Endodermal cell (in vitro differentiated cells): ENCODE measurements at places on chromosomes 5 and 9. TPM values are rescaled to one million over a fixed set of nuclear protein-coding genes. Genes with fewer than 3 reads are reported as not detected.

- H3K27ac ChIP-seq: no peak overlapping the region
- no peaks in the 10 kb centered on the region for H3K4me1 ChIP-seq
- DNase-seq: no peak
- no peaks in the 10 kb centered on the region for H3K27me3 ChIP-seq
- H3K4me3 ChIP-seq: no peak overlapping the region
- no peaks in the 10 kb centered on the region for H3K36me3 ChIP-seq
Measured at GRCh38 chr5:92956886-92957285, 624.1 kb downstream of the NR2F1-AS1 start.

DNA sequence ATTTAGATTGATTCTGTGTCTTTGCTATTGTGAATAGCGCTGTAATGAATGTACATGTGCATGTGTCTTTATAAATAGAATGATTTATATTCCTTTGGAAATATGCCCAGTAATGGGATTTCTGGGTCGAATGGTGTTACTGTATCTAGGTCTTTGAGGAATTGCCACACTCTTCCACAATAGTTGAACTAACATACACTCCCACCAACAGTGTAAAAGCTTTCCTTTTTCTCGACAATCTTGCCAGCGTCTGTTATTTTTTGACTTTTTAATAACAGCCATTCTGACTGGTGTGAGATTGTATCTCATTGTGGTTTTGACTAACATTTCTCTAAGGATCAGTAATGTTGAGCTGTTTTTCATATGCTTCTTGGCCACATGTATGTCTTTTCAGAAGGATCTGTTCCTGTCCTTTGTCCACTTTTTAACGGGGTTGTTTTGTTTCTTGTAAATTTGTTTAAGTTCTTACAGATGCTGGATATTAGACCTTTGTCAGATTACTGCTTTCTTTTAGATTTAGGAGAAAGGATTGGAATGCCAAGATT lies 125.0 kb upstream of the NR5A1 start:
- peaks cover 7% of the 10 kb centered on the region for H3K36me3 ChIP-seq
- no peak overlapping the region for H3K4me3 ChIP-seq
- no peak for DNase-seq
- no peaks in the 10 kb centered on the region for H3K27me3 ChIP-seq
- H3K4me1 ChIP-seq: no peaks in the 10 kb centered on the region

GRCh38 chr9:103900466-103900865 lies 193.6 kb upstream of the SMC2 start:
- H3K27me3 ChIP-seq: no peaks in the 10 kb centered on the region
- no peak overlapping the region for H3K4me3 ChIP-seq
- no peaks in the 10 kb centered on the region for H3K36me3 ChIP-seq
- H3K4me1 ChIP-seq: no peaks in the 10 kb centered on the region
- DNase-seq: no peak
- H3K27ac ChIP-seq: no peak overlapping the region

GRCh38 chr9:109182940-109183798 lies 16.1 kb upstream of the FRRS1L start:
- no peaks in the 10 kb centered on the region for H3K36me3 ChIP-seq
- H3K27me3 ChIP-seq: no peaks in the 10 kb centered on the region
- DNase-seq: peak; percentile 79

- H3K27me3 ChIP-seq: peaks cover 11% of the 10 kb centered on the region
- H3K27ac ChIP-seq: peak overlapping the region; percentile 34
- H3K4me1 ChIP-seq: peaks cover 4% of the 10 kb centered on the region
- DNase-seq: peak; percentile 91
Measured at GRCh38 chr9:16726718-16727451, 143.6 kb downstream of the BNC2 start.

GRCh38 chr5:131067636-131068035 lies 97.4 kb downstream of the HINT1 start:
- H3K27me3 ChIP-seq: no peaks in the 10 kb centered on the region
- no peak for DNase-seq
- H3K27ac ChIP-seq: no peak overlapping the region
- H3K4me3 ChIP-seq: no peak overlapping the region
- no peaks in the 10 kb centered on the region for H3K36me3 ChIP-seq

GRCh38 chr5:168362097-168362885 lies 70.8 kb downstream of the WWC1 start:
- peaks cover 4% of the 10 kb centered on the region for H3K27me3 ChIP-seq
- H3K4me1 ChIP-seq: peaks cover 30% of the 10 kb centered on the region
- peak; percentile 36 for DNase-seq
- H3K36me3 ChIP-seq: no peaks in the 10 kb centered on the region
- no peak overlapping the region for H3K27ac ChIP-seq

GRCh38 chr9:113580041-113580953 lies 116.8 kb downstream of the RGS3 start:
- H3K4me3 ChIP-seq: no peak overlapping the region
- peaks cover 8% of the 10 kb centered on the region for H3K4me1 ChIP-seq
- no peak overlapping the region for H3K27ac ChIP-seq
- H3K36me3 ChIP-seq: no peaks in the 10 kb centered on the region

DNA sequence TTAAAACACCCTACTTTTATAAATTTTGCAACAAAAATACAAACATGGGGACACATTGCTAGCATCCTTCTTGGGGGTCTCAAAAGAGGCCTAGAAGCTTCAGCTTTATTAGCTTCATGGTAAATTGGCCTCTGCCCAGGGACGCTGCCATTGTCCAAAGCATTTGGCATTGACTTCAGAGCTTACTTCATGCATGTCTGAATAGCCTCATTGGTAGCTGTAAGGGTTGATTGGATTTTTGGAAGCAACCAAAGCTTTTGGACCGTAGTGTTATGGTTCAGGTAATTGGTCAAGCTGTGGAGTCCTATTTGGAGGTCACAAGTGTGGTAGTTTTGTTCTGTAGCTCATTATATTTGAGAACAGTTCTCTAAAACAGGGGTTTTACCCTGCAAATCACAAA lies 411.7 kb upstream of the SLC24A2 start:
- DNase-seq: no peak
- H3K27me3 ChIP-seq: no peaks in the 10 kb centered on the region
- peaks cover 4% of the 10 kb centered on the region for H3K4me1 ChIP-seq

GRCh38 chr5:37777432-37778130 lies 62.3 kb downstream of the GDNF start:
- no peak overlapping the region for H3K27ac ChIP-seq
- no peak overlapping the region for H3K4me3 ChIP-seq
- no peaks in the 10 kb centered on the region for H3K36me3 ChIP-seq

GRCh38 chr5:3384531-3384930 lies 211.1 kb upstream of the IRX1 start:
- no peak overlapping the region for H3K27ac ChIP-seq
- no peaks in the 10 kb centered on the region for H3K4me1 ChIP-seq
- no peaks in the 10 kb centered on the region for H3K36me3 ChIP-seq
- H3K27me3 ChIP-seq: peaks cover 5% of the 10 kb centered on the region
- no peak for DNase-seq
- H3K4me3 ChIP-seq: no peak overlapping the region

- no peak for DNase-seq
- no peak overlapping the region for H3K27ac ChIP-seq
- H3K4me1 ChIP-seq: no peaks in the 10 kb centered on the region
- no peaks in the 10 kb centered on the region for H3K36me3 ChIP-seq
- H3K27me3 ChIP-seq: no peaks in the 10 kb centered on the region
Measured at GRCh38 chr5:15373151-15373550, 126.8 kb upstream of the FBXL7 start.

- H3K27me3 ChIP-seq: peaks cover 4% of the 10 kb centered on the region
- H3K36me3 ChIP-seq: no peaks in the 10 kb centered on the region
- no peak for DNase-seq
- H3K4me1 ChIP-seq: no peaks in the 10 kb centered on the region
- H3K27ac ChIP-seq: no peak overlapping the region
Measured at GRCh38 chr5:173568128-173568527, 48.3 kb downstream of the BOD1 start.

Gene PCDHGA4
- total RNA-seq: 4.0 and 5.0 TPM in 2 replicates

Gene ADAMTSL1
- total RNA-seq: 0.68 and 1.5 TPM in 2 replicates

Gene MEIKIN
- not detected in 2 replicates for total RNA-seq

Gene SPATA31A3
- total RNA-seq: not detected in 2 replicates

Gene JAKMIP2
- total RNA-seq: 6.9 and 7.1 TPM in 2 replicates

Gene PRUNE2
- 4.3 and 6.8 TPM in 2 replicates for total RNA-seq

Gene TMEM232
- 3.0 to 4.2 TPM (median 3.9 TPM) in 3 replicates for total RNA-seq

Gene PCDHB2
- 27.6 and 28.4 TPM in 2 replicates for total RNA-seq
